ENCODE measurements at places on chromosomes 5 and 9. TPM values are rescaled to one million over a fixed set of nuclear protein-coding genes. Genes with fewer than 3 reads are reported as not detected.

The ORM2 gene
- total RNA-seq = not detected

The PCDHB12 gene
- 4.8 TPM for total RNA-seq

The FGF1 gene
- total RNA-seq = 8.7 TPM

The CKMT2 gene
- 287 TPM for total RNA-seq

The PRLR gene
- 2.4 TPM for total RNA-seq

The ZNF608 gene
- total RNA-seq = 37.8 TPM

The PCDHGB4 gene
- 5.9 TPM for total RNA-seq

The IL33 gene
- 21.3 TPM for total RNA-seq

The FAM81B gene
- total RNA-seq = not detected

The MOCS2 gene
- 44.6 TPM for total RNA-seq

The ADAMTSL2 gene
- 4.3 TPM for total RNA-seq

The MTREX gene
- 163 TPM for total RNA-seq

The MTX3 gene
- 24.8 TPM for total RNA-seq

The GTF2H2 gene
- total RNA-seq = 38.9 TPM

The PKD2L2 gene
- 1.9 TPM for total RNA-seq

The SLC28A3 gene
- total RNA-seq = 4.0 TPM

The GARIN3 gene
- not detected for total RNA-seq

The C5orf52 gene
- not detected for total RNA-seq

The C1QTNF3 gene
- total RNA-seq = 122 TPM

The KIAA1958 gene
- total RNA-seq = 5.8 TPM

The C9orf50 gene
- total RNA-seq = not detected

The PPP2R2B gene
- total RNA-seq = 5.1 TPM

The SLC45A2 gene
- not detected for total RNA-seq

The ITGA2 gene
- total RNA-seq = 26.1 TPM

The TTC16 gene
- total RNA-seq = not detected

The LURAP1L gene
- total RNA-seq = 7.2 TPM
